Cortex of kidney (tissue), 1 donor: ENCODE measurements at places on chromosomes 11 and 22.

GRCh38 chr11:67024410-67024809 is 1.5 kb downstream of the SYT12 start:
- DNase-seq: no peak

DNA sequence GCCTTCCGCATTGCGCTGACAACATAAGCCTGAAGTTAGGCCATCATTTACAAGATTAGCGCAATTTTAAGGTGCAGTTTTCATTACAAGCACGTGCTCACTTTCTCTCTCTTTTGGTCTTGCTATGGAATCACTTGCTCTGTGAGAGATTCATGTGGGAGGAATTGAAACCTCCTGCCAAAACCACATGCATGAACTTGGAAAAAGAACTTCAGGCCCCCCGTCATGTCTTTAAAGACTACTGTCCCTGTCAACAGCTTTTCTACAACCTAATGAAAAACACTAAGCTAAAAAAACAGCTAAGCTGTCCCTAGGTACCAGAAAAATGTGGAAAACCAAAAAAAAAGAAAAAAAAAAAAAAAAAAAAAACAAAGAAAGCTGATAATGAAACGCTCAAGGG is 1707.6 kb upstream of the RAG2 start:
- DNase-seq: no peak

GRCh38 chr11:46916286-46917108 is 1.9 kb downstream of the LRP4 start:
- no peak for DNase-seq

- DNase-seq: no peak
These were observed 761 bp upstream of the NXPE4 start for GRCh38 chr11:114596175-114596919.

DNA sequence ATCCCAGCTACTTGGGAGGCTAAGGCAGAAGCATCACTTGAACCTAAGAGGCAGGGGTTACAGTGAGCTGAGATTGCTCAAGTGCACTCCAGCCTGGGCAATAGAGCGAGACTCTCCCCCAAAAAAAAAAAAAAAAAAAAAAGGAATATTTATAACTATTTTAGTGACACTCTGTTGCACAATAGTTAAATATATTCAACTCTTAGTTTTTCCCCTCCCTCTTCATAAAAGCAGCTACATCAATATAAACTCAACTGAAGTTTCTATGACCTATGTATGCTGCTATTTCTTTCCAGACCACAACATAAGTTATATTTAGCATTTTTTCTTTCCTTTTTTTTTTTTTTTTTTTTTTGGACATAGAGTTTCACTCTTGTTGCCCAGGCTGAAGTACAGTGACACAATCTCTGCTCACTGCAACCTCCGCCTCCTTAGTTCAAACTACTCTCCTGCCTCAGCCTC is 19.2 kb downstream of the CELF1 start:
- DNase-seq: no peak

- no peak for DNase-seq
These were observed 44.6 kb downstream of the COPB1 start for GRCh38 chr11:14454861-14455632.

DNA sequence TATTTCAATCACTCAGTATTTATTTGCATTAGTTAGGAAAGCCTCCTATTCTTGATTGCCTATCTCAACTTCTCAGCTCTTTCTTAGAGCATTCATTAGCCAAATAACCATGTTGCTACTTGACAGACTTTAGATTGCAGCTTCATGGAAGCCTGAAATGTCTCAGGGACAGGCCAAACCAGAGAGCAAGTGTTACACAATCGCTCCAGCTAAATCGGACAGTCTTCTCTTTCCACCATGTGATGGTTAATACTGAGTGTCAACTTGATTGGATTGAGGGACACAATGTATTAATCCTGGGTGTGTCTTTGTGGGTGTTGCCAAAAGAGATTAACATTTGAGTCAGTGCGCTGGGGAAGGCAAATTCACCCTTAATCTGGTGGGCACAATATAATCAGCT is 106.5 kb upstream of the DRD2 start:
- no peak for DNase-seq

DNA sequence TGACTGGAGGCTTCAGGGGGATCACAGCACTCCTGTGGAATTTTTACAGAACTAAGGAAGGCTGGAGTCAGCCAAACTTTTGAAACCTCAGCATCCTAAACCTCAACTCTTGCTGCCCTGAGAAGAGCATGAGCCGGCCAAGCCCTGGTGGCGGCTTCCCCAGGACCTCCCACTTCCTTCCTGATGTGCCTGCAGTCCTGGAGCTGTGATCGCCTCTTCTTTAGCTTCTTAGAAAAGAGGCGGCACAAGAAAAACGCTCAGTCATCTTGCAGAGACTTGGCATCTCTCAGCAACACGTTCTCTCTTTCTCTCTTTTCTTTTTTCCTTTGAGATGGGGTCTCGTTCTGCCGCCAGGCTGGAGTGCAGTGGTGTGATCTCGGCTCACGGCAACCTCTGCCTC is 40.4 kb upstream of the AMPD3 start:
- no peak for DNase-seq

DNA sequence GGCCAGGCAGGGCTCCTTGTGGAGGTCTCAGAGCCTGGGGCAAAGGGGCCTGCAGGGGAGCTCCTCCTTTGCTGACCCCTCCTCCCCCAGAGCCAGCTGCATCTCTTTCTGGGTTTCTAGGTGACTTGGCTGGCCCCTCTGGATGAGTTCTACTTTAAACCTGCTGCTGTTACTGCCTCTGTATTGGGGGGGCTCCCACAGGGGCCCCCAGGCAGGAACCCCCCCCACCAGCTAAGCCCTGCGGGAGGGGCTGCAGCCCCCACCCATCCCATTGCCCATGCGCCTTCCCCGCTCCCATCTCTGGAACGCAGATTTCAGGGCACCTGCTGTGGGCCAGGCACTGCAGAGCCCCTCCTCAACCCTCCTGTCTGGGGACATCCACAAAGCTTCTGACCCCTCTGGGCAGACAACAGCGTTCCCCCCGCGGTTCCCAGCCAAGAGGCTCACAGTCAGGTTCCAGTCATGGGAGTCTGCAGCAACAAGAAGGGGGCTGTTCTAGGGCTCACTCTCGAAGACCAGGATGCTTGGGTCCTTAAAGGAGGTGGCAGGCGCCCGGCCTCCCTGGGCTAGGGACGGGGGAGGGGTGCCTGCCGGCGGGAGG is 815 bp upstream of the PLCB3 start:
- no peak for DNase-seq

DNA sequence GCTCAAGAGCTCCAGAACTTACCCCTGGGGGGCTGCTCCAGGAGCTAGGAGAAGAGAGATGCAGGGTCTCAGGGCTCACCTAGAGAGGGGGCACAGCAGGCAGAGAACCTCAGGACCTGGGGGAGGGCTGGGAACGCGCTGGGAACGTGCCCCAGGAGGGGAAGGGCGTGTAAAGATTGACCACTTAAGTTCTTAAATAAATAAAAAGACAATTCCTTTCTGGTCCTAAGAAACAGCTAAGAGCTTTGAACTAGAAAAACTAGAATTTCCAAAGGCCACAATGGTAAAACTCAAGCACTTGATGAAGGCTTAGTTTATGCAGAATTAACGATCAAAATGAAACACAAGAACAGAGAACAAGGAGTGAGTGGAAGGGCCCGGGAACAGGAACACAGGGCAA is 89.1 kb downstream of the CELSR1 start:
- no peak for DNase-seq

DNA sequence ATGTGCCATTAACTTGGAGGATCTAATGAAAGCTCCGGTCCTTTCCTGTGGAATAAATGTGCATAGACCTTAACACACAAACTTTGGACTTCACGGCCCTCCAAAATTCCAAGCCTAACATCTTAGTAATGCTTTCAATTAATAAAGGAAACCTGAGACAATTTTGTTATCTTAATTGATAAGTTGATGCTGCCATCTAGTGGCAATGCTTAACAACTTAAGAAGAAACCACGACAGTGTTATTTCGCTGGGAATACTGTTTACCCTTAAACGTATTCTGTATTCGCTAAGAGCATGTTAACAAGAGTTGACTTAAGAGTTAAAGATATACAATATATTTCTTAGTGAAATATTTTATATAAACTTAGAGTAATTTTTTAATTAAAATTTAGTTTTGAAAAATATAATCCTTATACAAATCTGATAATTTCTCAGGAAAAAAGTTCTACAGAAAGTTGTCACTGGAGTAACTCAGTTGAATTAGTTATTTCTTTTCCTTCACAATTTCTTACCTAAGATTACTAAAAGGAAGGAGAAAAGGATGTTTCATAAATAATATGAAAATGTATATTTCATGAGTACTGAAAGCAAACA is 35.0 kb upstream of the OR9G4 start:
- DNase-seq: no peak

DNA sequence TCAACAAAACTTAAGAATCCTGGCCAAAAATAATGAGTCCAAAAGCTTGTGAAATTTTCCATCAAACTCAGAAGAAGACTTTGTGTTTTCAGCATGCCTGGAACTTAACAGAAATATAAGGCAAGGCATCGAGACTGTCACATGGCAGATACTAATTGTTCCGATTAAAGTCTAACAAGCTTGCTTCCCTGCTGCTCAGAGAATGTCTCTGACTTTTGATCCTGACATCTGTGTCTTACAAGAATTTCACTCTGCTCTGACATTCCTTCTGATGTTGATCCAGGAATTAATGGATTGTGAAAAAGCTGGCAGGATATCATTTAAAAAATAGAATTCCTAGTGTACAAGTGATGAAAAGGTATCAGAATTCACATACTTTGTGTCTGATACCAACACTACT is 170.2 kb downstream of the DCDC1 start:
- DNase-seq: no peak

DNA sequence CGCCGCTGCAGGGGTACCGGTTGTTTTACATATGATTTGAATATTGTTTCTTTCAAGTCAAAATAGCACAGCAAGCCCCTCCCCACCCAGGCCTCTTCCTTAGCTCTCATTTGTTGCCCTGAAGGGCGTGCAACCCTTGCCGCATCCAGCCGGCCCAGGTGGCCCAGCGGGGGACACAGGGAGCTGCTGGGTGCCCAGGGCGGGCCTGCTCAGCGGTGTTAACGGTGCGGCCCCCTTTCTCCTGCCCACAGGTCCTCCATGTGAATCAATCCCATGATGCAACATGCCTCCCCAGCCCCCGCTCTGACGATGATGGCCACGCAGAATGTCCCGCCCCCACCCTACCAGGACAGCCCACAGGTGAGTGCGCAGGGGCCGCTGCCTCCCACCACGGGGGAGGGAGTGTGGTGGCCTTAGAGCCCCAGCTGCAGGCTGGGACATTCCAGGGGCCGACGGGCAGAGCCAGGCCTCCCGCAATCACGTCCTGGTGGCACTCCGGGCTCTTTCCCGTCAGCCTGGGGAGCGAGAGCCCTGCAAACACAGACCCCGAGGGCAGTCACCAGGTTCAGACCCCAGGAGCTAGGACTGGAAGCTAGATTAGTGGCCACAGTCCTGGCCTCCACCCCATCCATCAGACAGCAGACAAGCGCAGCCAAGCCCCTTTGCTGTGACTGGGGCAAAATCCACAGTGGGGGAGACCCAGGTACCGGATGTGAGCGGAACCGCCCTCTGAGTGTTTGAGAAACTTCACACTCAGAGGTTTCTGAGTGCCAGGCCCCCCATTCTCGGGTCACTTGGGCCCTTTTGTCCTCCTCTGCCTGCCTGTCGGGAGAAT is 144.8 kb downstream of the FEZ1 start:
- DNase-seq: no peak

DNA sequence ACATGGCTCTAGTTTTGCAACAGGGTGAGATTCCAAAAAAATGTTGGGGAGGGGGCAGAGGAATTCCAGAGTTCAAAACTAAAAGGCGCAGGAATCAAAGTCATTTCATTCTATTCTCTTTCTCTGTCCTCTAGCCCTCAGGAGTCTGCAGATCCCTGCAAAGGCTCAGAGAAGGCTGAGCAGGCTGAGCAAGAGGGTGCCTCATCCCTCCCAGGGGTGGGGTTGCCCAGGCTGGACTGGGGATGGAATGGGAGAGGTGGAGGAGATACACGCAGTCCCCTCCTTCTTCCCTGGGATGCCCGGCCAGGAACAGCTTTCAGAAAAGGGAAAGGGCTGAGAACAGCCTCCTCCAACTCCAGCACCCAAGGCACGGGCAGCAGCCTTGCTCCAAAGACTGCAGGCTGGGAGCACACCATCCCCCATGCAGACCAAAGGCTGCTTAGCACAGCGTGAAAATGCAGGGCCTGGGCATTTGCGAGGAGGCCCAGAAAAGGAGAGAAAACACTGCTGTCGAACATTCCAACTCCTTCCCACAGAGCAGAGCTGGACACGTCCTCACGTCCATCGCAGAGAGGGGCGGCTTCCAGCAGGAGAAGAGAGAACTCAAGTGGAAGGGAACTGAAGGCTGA is 51.8 kb downstream of the MN1 start:
- DNase-seq: no peak

- DNase-seq: no peak
These were observed 6.4 kb downstream of the RBX1 start for GRCh38 chr22:40957601-40958000.

GRCh38 chr22:17562906-17563870 is at the start of gene SLC25A18:
Gene SLC25A18, plus strand, starts transcription at chr22:17563498. Its CDS starts 16,447 bp downstream, at chr22:17579945.
- DNase-seq: no peak

DNA sequence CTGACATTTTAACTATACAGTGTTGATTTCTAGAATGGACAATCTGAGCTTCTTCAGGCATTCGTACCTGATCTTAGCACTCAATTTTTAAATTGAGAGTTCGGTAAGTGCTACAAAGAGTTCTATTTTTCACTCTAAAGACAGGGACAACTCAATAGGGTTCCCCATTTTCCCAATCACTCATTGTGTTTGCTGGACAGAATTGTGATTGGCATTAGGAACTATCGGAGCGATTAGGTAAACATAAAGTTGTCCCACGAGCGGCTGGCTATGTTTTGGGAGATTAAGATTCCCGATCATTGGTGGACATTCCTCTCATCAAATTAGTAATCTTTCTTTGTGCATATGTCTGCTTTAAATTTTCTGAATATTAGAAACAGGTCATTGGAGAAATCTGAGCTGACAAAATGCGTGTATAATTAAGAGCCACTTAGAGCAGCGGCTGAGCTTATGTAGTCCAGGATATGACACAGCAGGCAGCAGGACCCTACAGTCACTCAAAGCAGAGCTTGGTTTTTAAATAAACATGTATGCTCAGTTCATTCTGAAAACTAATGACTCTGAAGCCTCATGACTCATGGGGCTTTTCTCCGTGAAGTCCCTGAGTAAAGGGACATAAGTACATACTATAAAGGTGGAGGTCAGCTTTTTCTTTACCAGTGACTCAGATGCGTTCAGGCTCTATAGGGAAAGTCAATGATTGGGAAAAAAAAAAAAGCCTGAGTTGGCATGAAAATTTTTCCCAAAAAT is 109.4 kb downstream of the GRIA4 start:
- DNase-seq: no peak
